ENCODE measurements at places on chromosomes 4 and X. TPM values are rescaled to one million over a fixed set of nuclear protein-coding genes. Genes with fewer than 3 reads are reported as not detected.

The AKAP14 gene
- total RNA-seq = not detected

The GRID2 gene
- total RNA-seq = not detected

The C4orf50 gene
- total RNA-seq = not detected

The GPR143 gene
- total RNA-seq = not detected

GRCh38 chr4:169098532-169098931, 88.5 kb upstream of the CBR4 start:
- peaks cover 3% of the 10 kb centered on the region for H3K27me3 ChIP-seq
- peaks cover 61% of the 10 kb centered on the region for H3K36me3 ChIP-seq
- DNase-seq = peak; percentile 49
- peak overlapping the region; percentile 79 for H3K27ac ChIP-seq
- H3K4me3 ChIP-seq = peak overlapping the region; percentile 33

DNA sequence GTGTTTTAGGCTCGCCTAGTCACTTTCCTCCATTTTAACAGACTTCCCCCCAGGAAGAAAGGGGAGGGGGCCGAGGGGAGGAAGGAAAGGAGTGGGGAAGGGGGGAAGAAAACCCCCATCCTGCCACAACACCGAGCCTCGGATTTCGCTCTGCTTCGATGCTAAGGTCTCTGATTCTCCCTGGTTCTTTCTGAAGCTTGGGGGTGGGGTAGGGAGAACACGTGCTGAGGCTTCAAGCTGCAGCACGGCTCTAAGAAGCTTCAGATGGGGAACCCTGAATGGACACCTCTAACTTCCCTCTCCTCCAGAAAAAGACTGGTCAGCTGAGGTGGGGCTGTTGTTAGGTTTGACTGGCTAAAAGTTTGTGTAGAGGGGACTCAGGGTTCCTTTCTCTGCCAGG, 61.8 kb downstream of the RHOH start:
- no peaks in the 10 kb centered on the region for H3K36me3 ChIP-seq
- DNase-seq = no peak
- peaks cover 18% of the 10 kb centered on the region for H3K27me3 ChIP-seq
- H3K27ac ChIP-seq = no peak overlapping the region
- no peak overlapping the region for H3K4me3 ChIP-seq

- H3K4me1 ChIP-seq = peaks cover 29% of the 10 kb centered on the region
- peak overlapping the region; percentile 63 for H3K4me3 ChIP-seq
- DNase-seq = peak; percentile 82
- no peaks in the 10 kb centered on the region for H3K36me3 ChIP-seq
These were observed 100.2 kb downstream of the LNX1 start for GRCh38 chr4:53490965-53491622.

DNA sequence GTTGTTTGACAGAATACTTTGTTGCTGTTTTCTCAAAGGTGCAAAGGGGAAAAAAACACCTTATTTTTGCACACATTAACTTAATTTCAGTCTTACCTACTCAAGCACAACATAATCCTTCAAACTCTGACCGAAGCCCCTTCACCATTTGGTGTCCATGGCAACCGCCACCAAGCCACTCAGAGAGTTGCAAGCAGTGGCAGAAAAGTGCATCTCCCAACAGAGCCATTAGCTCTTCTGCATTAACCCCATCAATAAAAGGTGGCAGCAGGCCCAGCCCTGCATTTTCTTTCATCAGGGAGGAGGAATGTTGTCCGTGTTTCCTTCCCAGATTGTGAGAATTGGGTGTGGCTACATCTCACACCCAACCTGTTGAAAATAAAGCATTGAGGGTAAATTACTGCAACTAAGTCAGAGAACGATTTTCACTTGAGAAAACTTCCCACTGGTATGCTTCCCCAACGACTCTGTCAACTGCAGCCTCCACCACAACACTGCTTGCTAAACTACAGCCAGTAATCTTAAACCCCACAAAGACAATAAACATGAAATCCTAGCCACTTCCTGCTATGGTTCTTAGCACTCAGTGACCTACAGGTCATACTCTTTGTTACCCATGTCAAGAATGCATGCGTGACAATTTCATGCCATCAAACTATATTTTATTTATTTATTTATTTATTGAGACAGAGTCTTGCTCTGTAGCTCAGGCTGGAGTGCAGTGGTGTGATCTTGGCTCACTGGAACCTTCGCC, 154.0 kb downstream of the GRIA3 start:
- no peaks in the 10 kb centered on the region for H3K27me3 ChIP-seq
- H3K4me1 ChIP-seq = peaks cover 61% of the 10 kb centered on the region
- H3K27ac ChIP-seq = peak overlapping the region; percentile 95
- no peak for DNase-seq
- no peak overlapping the region for H3K4me3 ChIP-seq

GRCh38 chr4:154399259-154399974, 92.2 kb downstream of the DCHS2 start:
- no peak overlapping the region for H3K27ac ChIP-seq
- no peaks in the 10 kb centered on the region for H3K4me1 ChIP-seq
- H3K4me3 ChIP-seq = peak overlapping the region; percentile 66
- no peak for DNase-seq
- H3K36me3 ChIP-seq = no peaks in the 10 kb centered on the region
- H3K27me3 ChIP-seq = no peaks in the 10 kb centered on the region

- H3K4me1 ChIP-seq = peaks cover 61% of the 10 kb centered on the region
- peak; percentile 41 for DNase-seq
- peak within 1 kb of the TSS; percentile 99 for H3K4me3 ChIP-seq
- peak within 1 kb of the TSS; percentile 73 for H3K27ac ChIP-seq
- no peaks in the 10 kb centered on the region for H3K36me3 ChIP-seq
These were observed at the start of gene AREG for GRCh38 chr4:74444891-74445642. Gene AREG (plus strand): TSS chr4:74445136. CDS start chr4:74445346, 210 bp downstream.

GRCh38 chr4:119897260-119897659, 169.4 kb downstream of the MAD2L1 start:
- no peaks in the 10 kb centered on the region for H3K4me1 ChIP-seq
- no peak overlapping the region for H3K27ac ChIP-seq
- DNase-seq = no peak
- H3K36me3 ChIP-seq = no peaks in the 10 kb centered on the region
- H3K4me3 ChIP-seq = no peak overlapping the region

DNA sequence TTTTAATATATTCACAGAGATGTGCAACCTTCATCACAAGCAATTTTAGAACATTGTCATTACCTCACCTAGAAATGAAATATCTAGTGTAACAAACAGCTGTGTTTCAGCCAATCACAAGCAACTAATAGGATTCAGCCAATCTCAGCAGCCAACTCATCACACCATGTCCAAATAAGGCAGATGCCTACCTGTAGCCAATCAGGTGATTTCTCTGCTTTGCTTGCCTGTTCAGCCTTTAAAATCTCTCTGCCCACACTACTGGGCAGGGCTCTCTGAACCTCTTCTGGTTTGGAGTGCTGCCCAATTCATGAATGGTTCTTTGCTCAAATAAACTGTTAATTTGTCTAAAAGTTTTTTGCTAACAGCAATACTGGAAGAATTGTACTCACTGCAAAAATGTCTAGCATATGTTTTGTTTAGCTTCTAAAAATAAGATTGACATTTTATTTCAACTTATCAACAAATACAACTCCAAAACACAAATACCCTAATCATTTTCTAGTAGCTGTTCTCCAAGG, 52.4 kb upstream of the IGFBP7 start:
- DNase-seq = no peak
- peaks cover 19% of the 10 kb centered on the region for H3K27me3 ChIP-seq
- H3K36me3 ChIP-seq = no peaks in the 10 kb centered on the region
- H3K27ac ChIP-seq = no peak overlapping the region
- H3K4me3 ChIP-seq = no peak overlapping the region
- H3K4me1 ChIP-seq = peaks cover 40% of the 10 kb centered on the region

DNA sequence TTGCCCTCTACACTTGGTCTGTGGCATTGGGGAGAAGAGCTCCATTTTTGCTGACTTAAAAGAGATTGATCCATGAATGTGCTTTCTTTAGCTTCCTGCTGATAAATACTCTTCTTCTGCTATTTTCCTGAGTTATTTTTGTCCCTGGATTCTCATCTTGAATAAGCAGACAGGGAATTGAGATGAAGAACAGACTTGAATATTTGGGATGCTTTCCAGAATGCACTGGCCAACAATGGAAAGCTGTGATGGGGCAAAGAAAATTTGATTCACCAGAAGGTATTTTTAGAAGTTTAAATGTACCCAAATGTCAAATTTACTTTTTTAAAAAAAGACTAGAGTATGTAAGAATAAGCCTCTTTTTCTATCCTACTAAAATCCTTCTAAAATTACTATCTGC, 309.9 kb upstream of the PPP1R2C start:
- H3K27ac ChIP-seq = no peak overlapping the region
- no peaks in the 10 kb centered on the region for H3K27me3 ChIP-seq
- H3K4me1 ChIP-seq = no peaks in the 10 kb centered on the region
- DNase-seq = no peak
- no peak overlapping the region for H3K4me3 ChIP-seq
- H3K36me3 ChIP-seq = no peaks in the 10 kb centered on the region

DNA sequence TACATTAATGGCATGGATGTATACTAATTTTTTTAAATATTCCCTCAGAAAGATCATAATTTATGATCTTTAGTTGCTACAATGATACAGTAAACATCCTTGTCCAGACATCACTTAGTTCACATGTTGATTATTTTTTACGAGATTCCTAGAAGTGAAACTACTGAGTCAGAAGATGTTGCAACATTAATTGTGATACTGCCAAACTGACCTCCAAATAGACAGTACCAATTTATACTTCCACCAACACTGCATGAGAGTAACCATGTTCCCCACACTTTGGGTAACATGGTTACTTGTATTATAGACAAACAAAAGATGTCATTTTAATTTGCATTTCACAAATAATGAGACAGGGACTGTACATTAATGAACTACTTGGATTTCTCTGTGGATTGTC, 19.6 kb downstream of the RCHY1 start:
- peak; percentile 71 for DNase-seq
- peaks cover 38% of the 10 kb centered on the region for H3K4me1 ChIP-seq
- H3K27ac ChIP-seq = no peak overlapping the region
- peak overlapping the region; percentile 39 for H3K4me3 ChIP-seq
- H3K36me3 ChIP-seq = peaks cover 28% of the 10 kb centered on the region
- H3K27me3 ChIP-seq = no peaks in the 10 kb centered on the region

GRCh38 chr4:186826846-186827533, 103.3 kb upstream of the FAT1 start:
- H3K4me3 ChIP-seq = no peak overlapping the region
- H3K36me3 ChIP-seq = no peaks in the 10 kb centered on the region
- no peak for DNase-seq
- H3K4me1 ChIP-seq = peaks cover 55% of the 10 kb centered on the region

Measured in HFFc6 (cell line).